T-helper 22 cell (primary cell): ENCODE measurements at places on chromosomes 1 and 21.

GRCh38 chr1:30798389-30799232, 41.0 kb upstream of the LAPTM5 start:
- no peak for DNase-seq

DNA sequence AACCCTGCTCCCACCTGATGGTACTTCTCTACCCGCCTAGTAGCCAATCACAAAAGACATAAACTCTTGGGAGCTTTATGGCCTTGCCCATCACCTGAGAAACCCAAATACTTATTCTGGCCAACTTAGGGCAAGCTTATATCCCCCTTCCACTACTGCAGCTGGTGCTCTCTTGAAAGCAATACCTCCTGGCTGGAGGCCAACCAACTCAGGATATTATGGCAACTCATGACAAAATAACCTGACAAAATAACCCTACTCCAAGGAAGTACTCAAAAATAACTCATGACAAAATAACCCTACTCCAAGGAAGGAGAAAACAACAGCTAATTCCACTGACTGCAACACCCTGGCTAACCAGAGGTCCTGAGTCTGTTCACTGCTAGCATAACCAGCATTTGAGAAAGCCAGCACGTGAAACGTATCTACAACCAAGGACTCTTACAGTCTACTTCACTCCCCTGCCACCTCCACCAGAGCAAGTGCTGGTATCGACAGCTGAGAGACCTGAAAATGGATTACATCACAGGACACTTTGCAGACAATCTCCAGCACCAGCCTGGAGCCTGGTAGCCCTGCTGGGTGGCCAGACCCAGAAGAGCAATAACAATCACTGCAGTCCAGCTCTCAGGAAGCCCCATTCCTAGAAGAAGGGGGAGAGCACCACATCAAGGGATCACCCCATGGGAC, 179.9 kb downstream of the COL24A1 start:
- DNase-seq: no peak

DNA sequence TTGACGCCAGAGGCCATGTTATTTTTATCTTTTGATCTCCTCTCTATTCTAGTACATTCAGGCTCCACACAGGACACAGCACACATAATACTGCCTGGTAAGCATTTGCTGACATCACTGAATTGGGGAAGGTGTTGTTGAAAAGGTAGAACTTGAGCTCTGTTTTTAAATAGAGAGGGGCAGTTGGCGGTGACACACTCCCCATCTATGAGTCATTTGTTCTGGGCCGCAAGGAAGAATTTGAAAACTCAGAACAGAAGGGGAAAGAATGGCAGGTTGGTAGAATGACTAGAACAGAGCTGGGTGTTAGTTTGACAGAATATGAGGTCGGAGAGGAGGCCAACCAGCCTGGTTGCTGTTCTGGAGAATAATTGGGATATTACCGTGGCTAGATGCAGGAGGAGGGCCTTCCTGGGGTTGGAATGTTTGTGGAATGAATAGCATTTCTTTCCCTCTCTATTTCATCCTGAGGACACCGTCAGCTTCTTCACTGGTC, 52.1 kb upstream of the ERRFI1 start:
- no peak for DNase-seq

- no peak for DNase-seq
Measured at GRCh38 chr21:32756096-32756495, 15.5 kb downstream of the PAXBP1 start.

DNA sequence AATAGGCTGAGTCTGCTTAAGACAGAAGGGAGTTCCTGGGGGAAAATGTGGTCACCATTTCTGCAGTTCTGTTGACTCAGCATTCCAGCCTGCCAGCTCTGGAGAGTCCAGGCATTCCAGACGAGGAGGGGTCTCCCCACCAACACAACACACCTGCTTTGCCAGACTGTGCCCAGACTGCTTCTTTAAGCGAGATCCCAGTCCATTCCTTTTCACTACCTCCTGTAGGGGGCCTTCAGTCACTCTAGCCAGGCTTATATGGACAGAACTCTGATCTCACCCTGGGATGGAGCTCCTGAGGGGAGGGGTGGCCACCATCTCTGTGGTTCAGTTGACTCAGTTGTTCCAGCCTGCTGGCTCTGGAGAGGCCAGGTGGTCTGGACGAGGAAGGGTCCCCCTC, 48.5 kb downstream of the UBE2U start:
- DNase-seq: no peak

DNA sequence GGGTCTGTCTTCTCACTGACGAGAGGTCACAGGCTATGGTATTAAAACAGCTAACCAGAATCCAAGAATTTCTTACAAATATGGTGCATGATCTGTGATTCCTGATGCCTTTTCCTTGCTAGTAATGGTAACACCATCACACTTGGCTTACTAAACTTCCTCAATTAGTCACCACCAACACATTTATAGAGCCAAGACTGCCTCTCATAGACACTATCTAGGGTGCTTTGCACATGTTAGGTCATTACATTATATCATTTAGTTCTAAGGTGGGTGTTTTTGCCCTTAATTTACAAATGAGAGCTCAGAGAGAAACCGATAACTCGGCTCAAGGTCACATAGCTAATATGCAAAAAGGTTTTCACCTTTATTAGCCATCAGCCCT, 8.7 kb downstream of the KIF21B start:
- no peak for DNase-seq
